Activated T-helper 9 cell treated with anti-CD3 and anti-CD28 coated beads, Interleukin-2, amount 50 U/mL, for 16 hours (primary cell): ENCODE measurements at places on chromosomes 1 and 21.

GRCh38 chr1:203937678-203938330, 76.4 kb downstream of the SNRPE start:
- DNase-seq: no peak

GRCh38 chr1:204650911-204651570, 34.5 kb downstream of the LRRN2 start:
- DNase-seq: no peak

- DNase-seq: no peak
Measured at GRCh38 chr1:183274836-183275235, 88.8 kb downstream of the LAMC2 start.

- DNase-seq: no peak
Measured at GRCh38 chr1:182280504-182280900, 111.1 kb downstream of the GLUL start.

DNA sequence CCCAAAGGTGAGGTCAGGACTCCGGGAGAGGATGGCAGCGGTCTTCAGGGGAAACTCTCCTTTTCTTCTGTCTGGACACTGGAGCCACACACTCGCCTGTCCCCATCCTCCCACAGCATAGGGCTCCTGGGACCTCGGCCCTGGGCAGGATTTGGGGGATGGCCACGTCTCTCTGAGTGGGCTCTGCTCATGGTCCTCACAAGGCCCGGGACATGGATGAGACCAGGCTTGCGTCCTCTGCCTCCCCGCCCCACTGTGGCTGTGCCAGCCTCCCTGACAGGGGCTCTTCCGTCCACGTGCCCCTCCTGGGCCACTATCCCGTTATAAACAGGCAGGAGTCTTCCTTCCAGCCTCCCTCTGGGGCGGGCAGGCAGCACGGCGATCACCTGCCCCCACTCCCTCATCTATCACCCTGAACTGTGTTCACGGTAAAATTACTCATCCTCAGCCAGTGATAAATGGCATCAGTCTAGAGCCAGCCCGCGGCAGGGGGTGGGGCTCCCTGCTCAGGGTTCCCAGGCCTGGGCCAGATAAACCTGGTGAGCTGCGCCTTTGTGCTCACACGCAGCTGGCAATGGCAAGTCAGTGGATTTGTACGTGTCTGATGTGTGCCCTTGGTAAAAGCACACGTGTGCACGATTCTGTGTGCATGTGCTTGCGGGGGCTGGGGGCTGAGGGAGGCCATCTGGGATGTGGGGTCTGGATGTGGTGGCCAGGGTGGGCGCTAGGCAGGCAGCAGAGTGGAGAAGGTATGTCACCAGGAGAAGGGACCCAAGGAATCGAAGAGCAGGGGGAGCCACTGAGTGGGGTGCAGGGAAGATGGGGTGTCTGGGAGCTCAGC, 12.6 kb upstream of the SAMD11 start:
- no peak for DNase-seq
